ENCODE measurements at places on chromosomes 12 and 14.
A peak's percentile ranks its signal among the peaks of the same experiment; 100 is the strongest.

- no peak for DNase-seq
Observed at GRCh38 chr14:59619061-59619460, 42.4 kb upstream of the CCDC175 start.

GRCh38 chr12:82146740-82147139 is 211.4 kb downstream of the CCDC59 start:
- DNase-seq, result no peak

- peak; percentile 82 for DNase-seq
Observed at GRCh38 chr12:45232756-45233372, 17.0 kb downstream of the ANO6 start.

DNA sequence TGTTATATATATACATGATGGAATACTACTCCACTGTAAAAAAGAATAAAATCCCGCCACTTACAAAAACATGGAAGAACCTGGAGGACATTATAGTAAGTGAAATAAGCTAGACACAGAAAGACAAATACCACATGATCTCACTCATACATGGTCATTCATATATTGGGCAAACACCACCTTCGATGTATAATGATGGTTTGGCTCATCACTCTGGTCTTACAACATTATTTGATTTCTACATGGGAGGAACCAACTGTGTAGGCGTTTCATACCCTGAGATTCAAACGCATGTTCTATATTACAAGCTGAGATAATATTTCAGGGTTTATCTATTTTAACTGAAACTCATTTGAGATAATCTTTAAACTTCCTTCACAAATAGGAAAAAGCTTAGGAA is 48.3 kb downstream of the ABCD2 start:
- DNase-seq, result no peak

GRCh38 chr14:61188196-61188595 is 92.9 kb downstream of the TMEM30B start:
- no peak for DNase-seq

- DNase-seq, result no peak
Observed at GRCh38 chr12:59850268-59850667, 254.4 kb downstream of the SLC16A7 start.

DNA sequence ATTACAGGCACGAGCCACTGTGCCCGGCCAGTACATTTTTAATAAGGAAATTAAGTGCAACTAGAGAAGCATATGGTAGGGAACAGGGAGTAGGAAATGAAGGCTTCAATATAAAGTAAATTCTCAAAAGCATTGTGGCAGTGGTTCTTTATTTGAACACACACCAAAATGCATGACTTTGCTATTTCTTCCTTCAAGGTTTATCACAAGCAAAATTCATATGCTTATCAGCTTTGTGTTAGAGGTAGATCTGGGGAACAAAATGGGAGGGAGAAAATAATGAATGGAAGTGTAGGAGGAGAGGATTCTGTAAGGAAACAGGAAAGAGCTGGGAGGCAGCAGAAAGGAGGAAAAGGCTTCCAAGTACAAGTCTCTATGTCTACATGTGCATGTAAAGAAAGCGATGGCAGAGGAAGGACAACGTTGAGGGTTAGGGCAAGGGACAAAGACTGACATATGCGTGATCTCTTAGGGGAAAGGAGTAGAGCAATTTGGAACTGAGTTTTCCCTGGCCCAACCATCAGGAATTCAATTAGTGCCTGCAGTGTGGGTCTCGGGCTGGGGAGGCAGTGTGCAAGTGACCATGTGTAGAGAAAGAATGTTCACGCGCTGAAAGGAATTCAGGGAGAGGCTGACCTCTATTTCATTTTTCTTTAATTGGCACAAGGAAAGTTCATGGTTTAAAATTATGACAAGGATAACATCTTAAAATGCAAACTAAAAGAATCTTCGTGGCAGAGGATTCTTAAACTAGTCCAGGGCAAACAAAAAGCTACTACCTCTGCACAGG is 22.9 kb upstream of the RASSF8 start:
- no peak for DNase-seq

DNA sequence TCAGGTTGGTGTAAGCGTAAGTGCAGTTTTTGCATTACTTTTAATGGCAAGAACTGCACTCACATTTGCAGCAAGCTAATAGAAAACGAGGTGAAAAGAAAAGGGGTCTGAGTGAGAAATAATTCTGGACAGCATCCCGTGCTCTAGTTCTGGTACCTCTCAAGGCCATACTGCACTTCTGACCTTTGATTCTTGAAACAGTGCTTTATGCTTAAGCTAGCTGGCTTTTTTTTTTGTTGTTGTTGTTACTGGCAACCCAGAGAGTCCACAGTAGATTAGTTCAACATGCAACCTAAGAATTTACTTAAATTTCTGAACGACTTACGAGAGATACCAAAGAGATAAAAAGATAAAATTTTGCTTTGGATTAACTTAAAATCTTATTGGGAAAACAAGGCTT is 75.2 kb upstream of the PRKD1 start:
- DNase-seq, result no peak

DNA sequence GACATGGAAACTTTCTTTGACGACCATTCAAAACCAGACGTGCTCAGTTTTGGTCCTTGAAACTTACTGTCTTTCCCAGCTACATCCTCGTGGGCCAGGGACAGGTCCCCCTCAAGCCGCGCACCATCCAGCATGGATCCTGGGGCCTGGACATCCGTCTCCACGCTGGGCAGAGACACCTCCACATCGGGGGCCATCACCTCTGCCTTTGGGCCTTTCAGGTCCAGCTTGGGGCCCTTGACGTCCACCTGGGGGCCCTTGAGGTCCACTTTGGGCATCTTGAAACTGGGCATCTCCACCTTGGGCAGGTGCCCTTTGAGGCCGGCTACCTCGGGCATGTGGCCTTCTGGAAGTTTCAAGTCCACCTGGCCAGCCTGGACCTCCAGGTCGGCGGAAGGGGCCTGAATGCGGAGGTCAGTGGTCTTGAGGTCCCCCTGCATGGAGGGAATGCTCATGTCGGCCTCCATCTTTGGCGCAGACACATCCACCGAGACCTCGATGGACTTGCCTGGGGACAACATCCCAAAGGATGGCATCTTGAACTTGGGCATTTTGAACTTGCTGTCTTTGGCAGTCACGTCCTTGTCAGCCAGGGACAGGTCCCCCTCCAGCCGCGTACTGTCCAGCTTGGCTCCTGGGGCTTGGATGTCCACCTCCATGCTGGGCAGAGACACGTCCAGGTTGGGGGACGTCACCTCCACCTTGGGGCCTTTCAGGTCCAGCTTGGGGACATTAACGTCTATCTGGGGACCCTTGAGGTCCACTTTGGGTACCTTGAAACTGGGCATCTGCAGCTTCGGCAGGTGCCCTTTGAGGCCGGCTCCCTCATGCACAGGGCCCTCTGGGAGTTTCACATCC is 17.1 kb downstream of the PLD4 start:
- no peak for DNase-seq

GRCh38 chr14:47961634-47962033 is 286.2 kb upstream of the MDGA2 start:
- DNase-seq, result no peak

GRCh38 chr12:2578772-2579171 is 216.0 kb upstream of the FKBP4 start:
- DNase-seq, result no peak

GRCh38 chr12:62044450-62045135 is 215.6 kb upstream of the USP15 start:
- no peak for DNase-seq

- no peak for DNase-seq
Observed at GRCh38 chr14:40909906-40910305, 696.8 kb upstream of the LRFN5 start.

- DNase-seq, result no peak
Observed at GRCh38 chr12:503111-503761, 43.5 kb downstream of the B4GALNT3 start.

DNA sequence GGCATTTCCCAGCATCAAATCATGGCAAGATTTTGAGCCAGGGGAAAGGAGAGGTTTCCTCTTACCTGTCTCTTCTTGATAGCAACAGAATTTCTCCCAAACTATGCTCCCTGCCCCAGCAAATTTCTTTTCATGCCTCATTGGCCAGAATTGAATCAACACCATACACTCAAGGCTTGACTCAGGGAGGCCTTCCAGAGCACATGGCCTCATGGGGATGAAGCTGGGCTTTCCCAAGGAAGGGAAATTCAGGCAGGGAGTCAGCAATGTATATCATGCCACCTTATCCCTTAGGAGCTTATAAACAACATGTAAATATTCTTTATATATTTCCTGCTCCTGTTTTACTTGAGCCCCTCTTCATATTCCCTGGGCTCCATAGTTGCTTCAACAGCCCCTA is 62.1 kb downstream of the ARF6 start:
- DNase-seq, result no peak

DNA sequence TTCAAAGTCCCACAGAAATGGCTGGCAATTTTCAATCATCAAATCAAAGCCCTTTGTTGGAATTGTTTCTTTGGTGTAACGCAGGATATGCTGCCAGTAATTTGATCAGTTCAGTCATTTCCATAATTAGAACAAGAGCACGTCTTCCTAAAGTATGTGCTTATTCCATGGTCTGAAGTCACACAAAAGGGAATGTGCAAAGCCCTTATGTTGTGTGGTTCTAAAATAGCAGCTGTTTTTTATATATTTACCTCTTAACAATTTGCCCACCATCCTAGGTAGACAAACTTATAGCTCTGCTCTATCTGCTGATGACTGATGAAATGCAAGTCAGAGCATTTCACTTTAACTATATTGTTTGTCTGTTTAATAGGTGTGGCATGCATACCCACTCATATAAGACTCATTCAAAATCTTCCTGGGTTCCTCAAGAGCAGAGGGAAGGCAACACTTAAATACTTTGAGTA is 176.1 kb upstream of the SLC38A2 start:
- DNase-seq, result peak; percentile 12

DNA sequence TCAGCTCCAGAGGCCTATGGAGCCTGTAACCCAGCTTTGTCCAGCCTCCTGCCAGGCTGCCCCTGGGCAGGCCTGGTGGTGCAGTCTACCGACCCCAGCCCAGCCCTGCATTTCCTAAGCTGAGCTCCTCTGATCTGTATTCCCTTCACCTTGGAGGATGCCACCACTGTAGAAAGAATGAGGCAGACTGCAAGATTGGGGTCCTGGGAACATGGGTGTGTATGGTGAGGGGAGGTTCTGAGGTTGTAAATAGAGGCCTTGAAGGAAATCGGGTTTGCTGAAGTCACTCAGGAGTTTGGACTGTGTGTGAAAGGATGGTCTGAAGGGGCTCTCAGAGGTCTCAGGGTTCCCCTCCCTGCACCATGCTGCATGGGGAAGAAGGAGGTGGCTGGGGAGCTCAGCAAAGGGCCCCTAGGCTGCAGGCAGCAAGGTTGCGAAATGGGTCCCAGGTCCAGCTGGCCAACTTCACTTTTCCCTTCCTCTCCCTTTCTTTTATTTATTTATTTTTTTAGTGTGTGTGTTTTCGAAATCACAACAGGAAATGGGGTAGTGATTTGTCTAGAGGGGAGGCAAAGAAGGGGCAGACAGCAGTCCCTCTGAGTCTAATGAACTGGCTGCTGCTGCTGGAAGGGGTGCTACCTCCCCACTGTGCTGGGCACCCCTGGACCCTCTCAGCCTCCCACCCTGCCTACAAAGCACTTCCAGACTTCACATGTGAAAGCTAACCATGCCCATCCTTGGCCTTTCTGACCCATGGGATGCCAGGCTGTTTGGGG is 1.2 kb upstream of the LRP1-AS start:
- DNase-seq, result no peak

- DNase-seq, result peak; percentile 20
Observed at GRCh38 chr12:50626026-50626425, 121.2 kb downstream of the DIP2B start.

GRCh38 chr14:52355016-52355431 is 40.9 kb downstream of the PTGER2 start:
- DNase-seq, result peak; percentile 85
